ENCODE measurements at places on chromosomes 4 and X.

DNA sequence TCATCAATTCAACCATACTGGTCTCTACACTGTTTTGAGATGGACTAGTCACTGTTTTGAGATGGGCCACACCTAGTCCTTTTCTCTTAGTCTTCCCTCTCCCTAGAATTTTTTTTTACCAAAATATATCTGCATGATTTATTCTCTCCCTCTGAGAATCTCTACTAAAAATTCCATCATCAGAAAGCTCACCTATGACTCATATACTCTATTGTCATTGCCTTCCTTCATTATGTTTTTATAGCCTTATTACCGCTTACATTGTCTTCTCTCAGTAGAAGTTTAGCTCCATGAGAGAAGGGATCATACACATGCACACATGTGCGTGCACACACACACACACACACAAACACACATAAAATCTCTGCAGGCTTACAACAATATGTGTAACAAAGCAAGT lies 303.6 kb downstream of the PCDH10 start:
- no peak for DNase-seq

DNA sequence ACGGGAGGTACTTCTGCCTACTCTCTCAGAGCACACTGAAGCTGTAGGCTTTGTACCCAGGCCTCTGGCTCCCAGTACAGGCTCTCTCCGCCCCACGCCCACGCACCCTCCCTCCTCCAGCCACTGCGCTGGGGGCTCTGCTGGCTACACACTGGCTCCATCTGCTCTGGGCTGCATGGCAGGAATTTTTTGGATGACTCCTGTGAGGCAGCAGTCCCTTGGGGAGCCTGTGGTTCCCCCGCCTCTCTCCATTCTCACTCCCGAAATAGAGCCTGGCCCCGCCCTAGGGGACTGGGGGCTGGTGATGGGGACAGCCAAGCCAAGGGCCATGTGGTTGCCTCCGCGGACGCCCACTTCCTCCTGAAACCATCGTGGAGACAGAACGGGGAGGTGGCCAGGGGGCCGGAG lies 58.1 kb upstream of the ADRA2C start:
- DNase-seq, result no peak

- no peak for DNase-seq
These were observed 995.7 kb upstream of the PRKX start for GRCh38 chrX:4708970-4709760.

GRCh38 chr4:1170156-1170975 lies 2.0 kb downstream of the SPON2 start:
- DNase-seq, result no peak

- DNase-seq, result no peak
These were observed 151.5 kb downstream of the CENPC start for GRCh38 chr4:67393699-67394281.

DNA sequence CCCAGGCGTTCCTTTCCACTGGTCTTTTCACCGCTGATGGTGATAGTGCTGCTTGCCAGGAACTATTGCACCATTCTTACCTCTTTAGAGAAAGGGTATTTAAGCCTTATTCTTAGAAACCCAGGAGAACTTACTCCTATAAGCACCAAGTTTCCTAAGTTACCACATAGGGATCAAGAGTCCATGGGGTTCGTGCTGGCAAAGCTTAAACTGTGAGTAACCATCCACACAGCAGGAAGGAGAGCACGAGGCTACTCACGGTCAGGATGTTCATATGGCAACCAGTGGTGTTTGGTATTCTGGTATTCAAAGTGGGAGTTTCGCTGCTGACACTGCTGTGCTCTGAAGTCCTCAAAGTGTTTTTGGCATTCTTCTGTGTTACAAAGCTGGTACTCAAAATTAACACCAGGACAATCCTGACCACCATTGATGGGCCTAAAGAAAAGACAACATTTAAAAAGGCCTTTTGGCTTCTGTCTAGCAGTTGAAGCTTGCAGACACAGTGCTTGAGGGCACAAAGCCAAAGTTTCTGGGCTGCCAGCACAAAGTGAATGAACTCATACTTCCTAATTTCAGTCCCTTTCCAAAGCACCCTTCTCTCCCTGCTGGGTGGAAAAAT lies 256.9 kb downstream of the ADAMTS3 start:
- DNase-seq, result no peak

DNA sequence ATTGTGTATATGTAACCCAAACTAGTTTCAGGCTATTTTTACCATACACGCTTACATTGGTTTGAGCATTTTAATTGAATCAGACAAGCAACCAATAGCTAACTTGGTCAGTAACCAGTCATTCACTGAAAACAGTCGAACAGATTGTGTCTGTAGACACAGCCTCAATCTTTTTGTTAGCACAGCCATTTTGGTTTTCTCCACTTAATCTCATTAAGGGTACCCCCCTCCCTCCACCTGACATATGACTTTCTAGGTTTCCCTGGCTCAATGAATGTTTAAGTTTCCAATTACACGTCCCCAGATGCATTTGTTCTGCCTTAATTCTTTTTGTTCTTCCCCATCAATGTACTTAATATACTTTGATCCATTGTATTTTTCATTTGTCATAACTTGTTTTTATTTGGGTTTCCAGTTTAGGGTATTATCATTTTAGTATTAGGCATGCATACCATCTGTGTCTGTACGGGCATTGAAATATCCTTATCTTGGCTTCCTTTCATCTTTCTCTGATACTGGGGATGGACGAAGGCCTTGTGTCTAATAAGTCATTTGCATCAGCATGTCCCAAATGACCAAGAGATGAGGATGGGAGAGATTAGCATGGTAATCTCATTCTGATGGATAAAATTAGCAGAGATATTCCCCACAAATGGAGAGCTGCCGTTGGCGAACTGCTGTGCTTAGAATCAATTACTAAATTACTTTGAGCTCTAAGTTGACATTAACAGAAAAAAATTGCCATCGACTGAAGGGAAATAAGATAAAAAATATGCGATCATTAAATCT lies 35.9 kb upstream of the PHOX2B start:
- no peak for DNase-seq

GRCh38 chr4:129645461-129645860 lies 549.5 kb downstream of the C4orf33 start:
- DNase-seq, result no peak

GRCh38 chrX:78573630-78574029 lies 85.5 kb downstream of the RTL3 start:
- no peak for DNase-seq

- no peak for DNase-seq
These were observed 10.8 kb downstream of the CTAG1A start for GRCh38 chrX:154595559-154596249.

DNA sequence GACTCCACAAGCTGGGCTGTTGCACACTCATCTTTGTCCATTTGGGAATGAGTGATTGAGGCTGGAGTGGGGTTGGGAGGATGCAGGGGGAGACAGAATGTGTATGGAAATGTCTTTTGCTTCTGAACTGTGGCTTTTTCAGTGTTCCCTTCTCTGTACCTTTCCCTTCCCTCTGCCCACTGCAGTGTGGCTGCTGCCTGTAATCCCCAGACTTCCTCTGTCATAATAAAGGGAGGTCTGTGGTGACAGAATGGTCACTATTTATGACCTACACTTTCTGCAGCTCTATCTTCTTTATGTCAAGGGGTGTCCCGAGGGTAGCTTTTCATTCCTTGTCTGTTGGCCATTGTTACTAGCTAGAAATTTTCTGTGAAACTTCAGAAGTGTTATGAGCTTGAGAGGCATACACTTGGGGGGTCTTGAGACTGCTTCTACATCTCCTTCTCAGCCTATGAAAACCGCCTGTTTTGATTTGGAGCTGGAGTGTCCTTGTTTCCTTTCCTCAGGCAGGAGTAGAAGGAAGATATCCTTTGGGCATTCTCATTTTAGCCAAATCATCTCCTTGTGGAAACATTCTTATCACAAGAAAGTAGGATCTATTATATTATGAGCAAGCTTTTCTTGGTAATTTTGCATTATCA lies 63.0 kb downstream of the ANK2 start:
- no peak for DNase-seq

GRCh38 chr4:178192611-178193010 lies 750.4 kb upstream of the AGA start:
- no peak for DNase-seq

- DNase-seq, result no peak
These were observed 201.5 kb downstream of the NWD2 start for GRCh38 chr4:37446016-37446415.

- DNase-seq, result no peak
These were observed 253.3 kb downstream of the NAP1L3 start for GRCh38 chrX:93420090-93420489.

- DNase-seq, result no peak
These were observed 299.5 kb downstream of the ARHGAP24 start for GRCh38 chr4:85774489-85774888.

GRCh38 chr4:184938871-184939270 lies 79.4 kb upstream of the HELT start:
- no peak for DNase-seq

DNA sequence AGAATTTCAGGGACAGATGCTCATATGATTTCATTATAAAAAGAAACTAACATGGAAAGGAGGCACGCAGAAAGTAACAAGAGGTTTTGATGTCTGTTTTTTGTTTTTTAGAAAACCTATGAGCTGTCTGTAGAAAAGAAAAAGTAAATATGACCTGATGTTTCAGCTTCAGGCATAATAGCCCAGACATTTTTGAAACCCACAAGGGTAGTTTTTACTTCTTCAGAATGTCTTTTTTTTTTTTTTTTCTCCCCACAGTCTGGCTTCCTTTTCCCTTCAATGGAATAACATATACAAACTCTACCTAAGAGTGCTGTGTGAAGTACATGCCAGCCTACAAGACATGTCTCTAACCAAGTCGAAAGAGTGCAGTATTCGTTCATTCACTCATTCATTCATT lies 18.3 kb upstream of the STX18 start:
- DNase-seq, result no peak

GRCh38 chr4:83009529-83009928 lies 1.1 kb downstream of the LIN54 start:
- DNase-seq, result no peak

GRCh38 chrX:123087326-123087725 lies 96.8 kb upstream of the GRIA3 start:
- peak; percentile 1 for DNase-seq

DNA sequence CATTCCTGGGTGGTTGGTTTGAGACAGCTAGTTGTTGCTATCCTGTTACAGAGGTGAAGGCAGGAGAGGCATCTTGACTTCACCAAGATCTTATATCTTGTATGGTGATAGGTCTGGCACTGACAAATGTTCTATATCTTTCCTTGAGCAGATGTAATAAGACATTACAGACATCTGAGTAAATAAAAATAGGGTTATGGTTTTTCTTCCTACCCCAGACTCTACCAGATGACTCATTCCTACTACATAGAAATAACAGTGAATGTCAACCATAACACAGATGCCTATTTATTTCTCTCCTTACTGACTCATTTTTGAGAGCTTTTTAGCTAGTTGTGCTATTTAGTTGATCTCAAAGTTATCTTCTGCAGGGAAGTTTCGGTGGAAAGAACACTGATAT lies 21.9 kb downstream of the HNRNPH2 start:
- DNase-seq, result no peak

- DNase-seq, result no peak
These were observed 155.9 kb upstream of the RASGEF1B start for GRCh38 chr4:81627590-81627989.

DNA sequence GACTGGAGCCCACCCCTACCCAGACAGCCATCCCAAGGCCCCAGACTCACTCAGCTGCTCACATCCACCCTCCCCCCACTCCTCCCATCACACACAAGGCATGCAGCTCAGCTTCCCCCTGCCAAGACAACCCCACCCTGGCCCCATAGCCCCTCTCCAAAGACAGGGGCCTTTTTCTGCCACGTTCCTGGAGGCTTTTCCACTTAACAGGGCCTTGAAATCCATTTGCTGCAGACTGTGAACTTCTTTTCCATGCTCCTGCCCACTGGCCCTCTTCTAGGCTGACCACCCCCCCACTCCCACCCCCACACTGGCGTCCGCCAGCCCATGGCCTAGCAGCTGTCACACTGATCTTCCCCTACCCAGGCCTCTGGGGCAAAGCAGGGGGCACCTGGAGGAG lies 76.0 kb downstream of the PJA1 start:
- DNase-seq, result no peak

DNA sequence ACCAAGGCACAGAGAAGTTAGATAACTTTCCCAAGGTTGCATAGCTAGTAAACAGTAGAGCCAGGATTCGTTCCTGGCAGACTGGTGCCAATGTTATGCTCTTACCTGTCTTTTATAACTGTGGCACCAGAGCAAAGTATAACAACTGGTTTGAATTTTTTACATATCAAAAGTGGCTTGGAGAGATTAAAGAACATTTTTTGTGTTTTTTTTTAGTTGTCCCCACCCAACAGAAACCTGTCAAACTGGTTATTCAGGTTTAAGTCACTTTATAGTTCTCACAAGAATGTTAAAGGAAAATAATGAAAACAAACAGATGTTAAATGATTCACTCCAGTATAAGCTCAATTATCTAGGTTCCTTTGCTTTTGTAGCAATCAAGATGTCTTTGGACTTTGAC lies 15.6 kb upstream of the FAM47E start:
- DNase-seq, result no peak

GRCh38 chr4:181138116-181138515 lies 1105.1 kb upstream of the TENM3 start:
- DNase-seq, result no peak

GRCh38 chrX:17638731-17639130 lies 98.6 kb upstream of the SCML1 start:
- no peak for DNase-seq

DNA sequence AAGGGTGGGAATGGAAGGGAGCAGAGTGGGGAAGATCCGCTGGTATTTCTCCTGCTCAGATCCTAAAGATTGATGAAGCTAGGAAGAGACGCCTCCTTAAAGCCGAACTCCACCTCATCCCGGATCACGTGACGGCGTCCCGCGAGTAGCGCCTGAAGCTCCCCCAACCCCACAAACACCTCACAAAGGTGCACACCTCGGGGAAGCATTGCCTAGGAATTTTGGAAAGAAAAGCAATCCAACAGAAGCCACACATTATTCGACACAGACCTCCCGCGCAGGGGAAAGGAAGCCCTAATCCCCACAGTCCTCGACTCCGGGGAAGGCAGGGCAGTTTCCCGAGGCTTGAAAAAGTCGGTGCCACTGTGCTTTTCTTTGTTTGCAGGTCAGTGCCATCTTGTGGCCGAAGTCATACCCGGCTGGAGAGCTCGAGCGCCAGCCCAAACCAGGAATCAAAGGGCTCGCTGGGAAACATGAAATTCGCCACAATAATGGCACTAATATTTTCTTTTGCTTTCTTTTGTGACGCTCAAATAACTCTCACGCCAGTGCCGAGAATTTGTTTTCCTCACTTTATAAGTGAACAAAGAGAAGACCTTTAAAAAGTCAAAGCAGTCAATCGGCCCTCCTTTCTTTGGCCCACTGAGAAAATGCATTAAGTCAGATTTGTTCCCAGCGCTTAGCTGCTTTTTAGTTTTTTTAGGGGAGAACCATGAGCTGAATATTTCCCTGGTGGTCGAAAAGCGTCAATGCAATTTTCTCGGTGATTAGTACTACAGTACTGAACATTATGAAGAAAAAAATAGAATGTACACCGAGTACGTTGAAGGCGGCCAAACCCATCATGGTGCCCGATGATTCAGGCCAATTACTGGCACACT lies at the start of gene NPY1R:
Gene NPY1R (minus strand): TSS at position 71 of the 881 bp plus-strand sequence. CDS start 6,042 bp downstream, outside the sequence.
- DNase-seq, result peak; percentile 45

GRCh38 chr4:128323401-128323800 lies 35.8 kb upstream of the PGRMC2 start:
- no peak for DNase-seq

GRCh38 chr4:74536557-74536956 lies 91.6 kb downstream of the AREG start:
- no peak for DNase-seq

All from HuH-7.5 (cell line).